ENCODE measurements at places on chromosomes 12 and 14.

DNA sequence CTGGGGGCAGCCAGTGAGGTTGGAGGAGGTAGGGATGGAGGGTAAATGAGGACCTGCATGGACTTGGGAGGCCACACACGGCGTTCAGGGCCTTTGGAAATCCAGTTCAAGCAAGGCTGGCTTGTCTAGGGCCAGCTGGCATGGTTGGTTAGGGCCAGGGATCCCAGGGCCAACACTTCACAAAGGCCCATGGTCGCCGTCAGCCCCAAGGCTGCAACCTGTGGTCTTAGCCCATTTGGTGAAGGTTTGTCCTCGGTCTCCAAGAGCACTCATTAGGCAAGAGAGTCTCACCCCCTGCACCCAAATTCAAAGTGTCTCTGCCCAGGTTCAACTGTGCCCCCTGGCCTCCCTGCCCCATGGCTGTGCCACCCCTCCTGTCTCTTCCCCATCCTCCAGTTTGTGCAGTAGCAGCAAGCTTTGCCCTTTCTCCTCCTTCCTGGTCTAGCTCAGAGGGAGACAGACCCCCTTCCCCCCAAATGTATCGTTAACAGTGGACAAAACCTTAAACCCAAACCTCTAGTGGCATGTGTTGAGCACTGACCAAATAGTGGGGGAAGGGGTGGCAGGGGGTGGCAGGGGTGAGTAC, 94.1 kb downstream of the NINJ2 start:
- no peaks in the 10 kb centered on the region for H3K27me3 ChIP-seq
- H3K36me3 ChIP-seq, result no peaks in the 10 kb centered on the region
- H3K4me1 ChIP-seq, result peaks cover 38% of the 10 kb centered on the region
- H3K27ac ChIP-seq, result peak overlapping the region; percentile 92
- no peak for DNase-seq

- no peak overlapping the region for H3K27ac ChIP-seq
- no peak for DNase-seq
- no peaks in the 10 kb centered on the region for H3K36me3 ChIP-seq
Measured at GRCh38 chr12:5478081-5478706, 46.3 kb downstream of the NTF3 start.

DNA sequence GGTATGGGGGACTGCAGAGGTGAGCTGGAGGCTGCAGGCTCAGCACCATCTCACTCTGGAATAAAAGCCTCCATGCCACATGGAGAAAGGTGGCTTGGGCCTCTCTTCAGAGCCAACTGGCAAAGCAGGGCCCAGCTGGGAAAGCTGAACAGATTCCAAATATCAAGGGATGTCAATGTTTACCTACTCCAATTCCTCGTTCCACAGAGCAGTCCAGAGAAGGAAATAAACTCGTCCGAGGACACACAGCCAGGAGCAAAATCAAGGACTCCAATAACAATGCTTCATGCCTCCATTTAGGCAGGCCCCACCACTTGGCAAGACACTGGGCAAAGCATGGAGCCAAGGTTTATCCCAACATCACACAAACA, 36.3 kb upstream of the PNMA1 start:
- no peak for DNase-seq
- H3K4me3 ChIP-seq, result no peak overlapping the region
- no peaks in the 10 kb centered on the region for H3K27me3 ChIP-seq

GRCh38 chr12:111330800-111331752, 37.8 kb downstream of the PHETA1 start:
- H3K27me3 ChIP-seq, result no peaks in the 10 kb centered on the region
- no peak overlapping the region for H3K4me3 ChIP-seq
- H3K27ac ChIP-seq, result no peak overlapping the region
- no peaks in the 10 kb centered on the region for H3K4me1 ChIP-seq
- DNase-seq, result no peak
- H3K36me3 ChIP-seq, result no peaks in the 10 kb centered on the region

DNA sequence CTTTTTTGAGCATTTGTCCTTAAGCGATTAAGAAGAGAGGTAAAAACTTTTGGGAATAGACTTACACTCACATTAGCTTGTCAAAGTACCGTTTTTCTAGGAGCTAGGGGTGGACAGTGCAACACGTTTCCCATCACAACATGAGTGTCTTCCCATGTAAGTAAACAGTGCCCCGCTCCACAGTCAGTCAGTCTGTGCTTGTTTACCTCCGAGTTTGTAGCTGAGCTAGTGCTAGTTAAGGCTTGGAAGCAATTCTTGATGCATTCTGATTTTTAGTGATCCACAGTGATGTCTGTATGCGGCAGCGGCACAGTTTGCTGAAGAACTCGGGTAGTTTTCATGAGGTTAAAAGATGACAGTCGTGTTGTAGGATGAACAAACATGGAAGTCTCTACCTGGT, 941 bp downstream of the ZDHHC17 start:
- H3K27ac ChIP-seq, result peak overlapping the region; percentile 98
- DNase-seq, result no peak
- no peaks in the 10 kb centered on the region for H3K36me3 ChIP-seq
- H3K4me1 ChIP-seq, result peaks cover 59% of the 10 kb centered on the region

DNA sequence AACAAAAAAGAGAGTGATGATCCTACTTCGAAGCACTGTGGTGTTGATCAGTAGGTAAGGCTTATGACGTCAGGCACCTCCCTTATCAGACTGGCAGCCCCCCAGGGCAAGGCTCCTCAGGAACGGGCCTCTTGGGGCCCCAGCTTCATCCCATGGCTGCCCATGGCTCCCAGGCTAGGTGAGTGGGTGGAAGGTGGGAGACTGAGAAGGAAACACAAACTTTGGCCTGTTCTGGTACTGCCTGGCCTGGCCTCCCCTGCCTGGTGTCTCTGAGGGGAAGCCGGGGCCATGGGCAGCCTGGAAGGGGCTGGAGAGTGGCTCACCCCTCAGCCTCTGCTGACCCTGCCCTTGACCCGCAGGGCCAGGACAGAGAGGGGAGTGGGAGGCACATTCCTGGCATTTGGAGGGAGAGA, 38.9 kb downstream of the KRT80 start:
- no peaks in the 10 kb centered on the region for H3K27me3 ChIP-seq
- peak overlapping the region; percentile 98 for H3K27ac ChIP-seq
- no peaks in the 10 kb centered on the region for H3K36me3 ChIP-seq
- H3K4me3 ChIP-seq, result no peak overlapping the region
- peaks cover 68% of the 10 kb centered on the region for H3K4me1 ChIP-seq
- DNase-seq, result no peak
